ENCODE measurements at places on chromosomes 1 and 21.
A peak's percentile ranks its signal among the peaks of the same experiment; 100 is the strongest.

- no peak for DNase-seq
These were observed 117.5 kb upstream of the ARHGEF16 start for GRCh38 chr1:3336641-3337630.

- DNase-seq: peak; percentile 57
These were observed 21.4 kb upstream of the LBR start for GRCh38 chr1:225449261-225449660.

- DNase-seq: no peak
These were observed 24.6 kb upstream of the LYPLAL1 start for GRCh38 chr1:219149009-219149577.

GRCh38 chr1:4681026-4681425 is 26.6 kb downstream of the AJAP1 start:
- DNase-seq: no peak

DNA sequence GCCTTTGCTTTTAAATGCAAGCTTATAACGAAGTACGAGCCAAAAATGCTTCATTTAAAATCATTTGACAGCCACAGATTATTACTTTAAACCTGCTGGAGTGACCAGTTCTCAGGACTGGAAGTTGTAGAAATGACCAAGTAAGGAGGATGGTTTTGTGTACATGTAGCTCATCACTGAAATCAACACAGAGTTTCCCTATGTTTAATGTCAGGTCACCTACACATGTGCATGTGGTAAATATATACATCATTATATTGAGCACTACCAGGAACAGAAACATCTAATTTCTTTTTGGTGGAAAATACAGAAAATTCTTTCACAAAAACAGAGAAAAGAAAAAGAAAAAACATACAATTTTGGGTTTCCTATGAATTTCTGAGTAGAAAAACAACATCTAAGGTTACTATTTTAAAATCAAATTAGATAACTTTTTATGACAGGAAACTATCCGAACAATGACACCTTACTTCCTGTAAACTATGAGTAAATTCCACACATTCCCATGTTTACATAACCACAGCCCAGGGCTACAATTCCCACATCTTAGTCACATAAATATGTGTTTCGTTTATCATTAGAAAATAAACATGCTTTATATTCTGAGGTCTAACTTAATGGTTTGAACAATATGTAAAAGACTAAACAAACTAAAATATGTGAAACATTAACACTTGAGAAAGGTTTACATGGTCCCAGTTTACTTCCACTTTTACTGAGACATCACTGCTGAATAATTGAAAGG is 73.6 kb downstream of the ZNF281 start:
- DNase-seq: peak; percentile 70

DNA sequence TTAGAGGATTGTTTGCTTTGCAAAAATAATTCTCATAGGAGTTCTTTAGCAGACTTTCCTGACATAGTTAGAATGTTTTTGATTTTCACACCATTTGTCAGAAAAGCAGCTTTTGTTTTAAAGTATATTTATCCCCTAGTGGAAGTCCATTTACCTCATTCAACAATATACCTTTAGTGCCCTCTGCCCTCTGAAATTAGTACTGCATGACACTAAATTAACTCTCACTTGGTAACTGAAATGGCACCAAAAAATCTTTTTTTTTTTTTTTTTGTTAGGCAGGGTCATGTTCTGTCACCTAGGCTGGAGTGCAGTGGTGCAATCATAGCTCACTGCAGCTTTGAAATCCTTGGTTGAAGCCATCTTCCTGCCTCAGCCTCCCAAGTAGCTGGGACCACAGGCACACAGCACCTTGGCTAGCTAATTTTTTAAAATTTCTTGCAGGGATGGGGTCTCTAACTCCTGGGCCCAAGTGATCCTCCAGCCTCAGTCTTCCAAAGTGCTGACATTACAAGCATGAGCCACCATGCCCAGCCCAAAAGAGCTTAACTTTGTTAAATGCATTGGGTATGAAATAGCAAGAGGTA is 13.6 kb downstream of the LRRC42 start:
- DNase-seq: peak; percentile 30

GRCh38 chr1:178743801-178744200 is 18.8 kb downstream of the RALGPS2 start:
- DNase-seq: no peak

GRCh38 chr1:22289307-22289995 is 146.6 kb upstream of the WNT4 start:
- DNase-seq: no peak

GRCh38 chr1:179966551-179966950 is 11.9 kb downstream of the CEP350 start:
- no peak for DNase-seq

DNA sequence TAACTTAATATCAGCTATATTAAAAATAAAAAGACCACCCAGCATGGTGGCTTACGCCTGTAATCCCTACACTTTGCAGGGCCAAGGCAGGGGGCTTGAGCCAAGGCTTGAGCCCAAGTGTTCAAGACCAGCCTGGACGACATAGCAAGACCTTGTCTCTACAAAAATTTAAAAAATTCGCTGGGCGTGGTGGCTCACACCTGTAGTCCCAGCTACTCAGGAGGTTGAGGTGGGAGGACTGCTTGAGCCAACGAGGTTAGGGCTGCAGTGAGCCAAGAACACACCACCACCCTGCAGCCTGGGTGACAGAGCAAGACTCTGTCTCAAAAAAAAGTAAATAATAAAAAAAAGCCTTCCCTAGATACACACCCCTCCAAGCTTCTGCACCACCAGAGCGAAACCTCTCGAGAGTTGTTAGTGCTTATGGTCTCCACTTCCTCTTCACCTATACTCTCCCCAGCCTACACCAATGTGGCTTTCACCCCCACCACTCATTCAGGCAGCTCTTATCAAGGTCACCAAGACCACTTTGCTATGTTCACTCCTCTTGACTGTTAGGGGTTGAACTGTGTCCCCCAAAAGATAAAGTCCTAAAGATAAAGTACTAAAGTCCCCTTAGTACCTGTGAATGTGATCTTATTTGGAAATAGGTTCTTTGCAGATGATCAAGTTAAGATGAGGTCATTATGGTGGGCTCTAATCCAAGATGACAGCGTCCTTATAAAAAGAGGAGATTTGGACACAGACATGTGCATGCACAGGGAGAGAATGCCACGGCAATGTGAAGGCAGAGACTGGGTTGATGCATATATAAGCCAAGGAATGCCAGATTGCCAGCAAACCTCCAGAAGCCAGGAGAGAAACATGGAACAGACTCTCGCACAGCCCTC is 6.8 kb upstream of the PPP1R15B start:
- peak; percentile 36 for DNase-seq

GRCh38 chr1:64470665-64471217 is 812 bp downstream of the CACHD1 start:
- peak; percentile 66 for DNase-seq

DNA sequence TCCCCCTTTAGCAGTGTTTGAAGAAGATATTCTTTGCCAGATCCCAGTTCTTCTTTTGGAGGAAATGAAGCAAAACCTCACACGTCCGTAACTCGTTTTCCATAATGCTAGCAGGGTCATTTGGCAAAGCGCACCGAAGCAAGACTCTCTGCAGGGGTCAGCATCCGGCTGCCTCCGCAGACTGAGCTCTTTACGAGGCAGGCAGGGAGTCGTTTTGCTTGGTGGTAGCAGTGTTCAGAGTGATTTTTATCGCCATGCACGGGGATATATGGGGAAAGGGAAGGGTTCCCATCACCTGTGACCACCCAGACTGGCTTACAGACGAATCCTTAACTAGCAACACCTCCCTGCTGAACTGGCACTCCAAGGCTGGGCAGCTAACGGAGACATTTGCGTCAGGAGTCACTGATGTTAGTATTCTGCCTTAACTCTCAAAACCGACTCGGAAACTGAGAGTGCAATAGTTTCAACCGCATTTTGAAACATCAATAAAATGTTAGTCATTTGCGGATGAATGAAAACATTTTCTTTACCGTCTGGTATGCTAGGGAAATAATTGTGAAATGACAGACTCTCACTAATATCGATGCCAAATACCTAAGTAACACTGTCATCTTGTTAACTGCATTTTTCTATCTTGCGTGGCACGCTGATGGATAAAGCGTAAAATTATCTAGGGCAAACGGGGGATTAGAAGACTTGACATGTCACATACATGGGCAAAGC is 2.2 kb upstream of the NEGR1 start:
- peak; percentile 89 for DNase-seq

- peak; percentile 36 for DNase-seq
These were observed 719 bp downstream of the MFAP2 start for GRCh38 chr1:16979475-16980327.

- DNase-seq: no peak
These were observed 51.5 kb upstream of the CNIH3 start for GRCh38 chr1:224564454-224565084.

GRCh38 chr1:213623064-213623581 is 364.6 kb upstream of the PROX1 start:
- DNase-seq: no peak
